ENCODE measurements at places on chromosomes 4 and X.

- DNase-seq = peak; percentile 1
Observed at GRCh38 chrX:150253959-150254620, 109.0 kb upstream of the MAMLD1 start.

DNA sequence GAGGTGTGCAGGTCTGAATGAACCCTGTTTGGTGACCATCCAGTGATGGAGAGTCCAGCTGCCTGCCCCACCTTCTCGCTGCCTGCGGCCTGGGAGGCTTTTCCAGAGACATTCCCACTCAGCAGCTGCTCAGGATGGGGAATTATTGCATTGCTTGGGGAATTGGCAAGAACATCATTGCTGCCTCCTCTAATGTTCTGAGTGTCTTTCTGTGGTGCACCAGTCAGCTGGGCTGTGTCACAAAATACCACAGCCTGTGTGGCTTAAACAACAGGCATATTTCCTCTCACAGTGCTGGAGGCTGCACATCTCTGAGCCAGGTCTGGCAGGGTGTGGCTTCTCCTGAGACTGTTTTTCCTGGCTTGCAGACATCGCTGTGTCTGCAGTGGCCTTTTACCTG, 86.8 kb upstream of the AFAP1 start:
- no peak for DNase-seq

DNA sequence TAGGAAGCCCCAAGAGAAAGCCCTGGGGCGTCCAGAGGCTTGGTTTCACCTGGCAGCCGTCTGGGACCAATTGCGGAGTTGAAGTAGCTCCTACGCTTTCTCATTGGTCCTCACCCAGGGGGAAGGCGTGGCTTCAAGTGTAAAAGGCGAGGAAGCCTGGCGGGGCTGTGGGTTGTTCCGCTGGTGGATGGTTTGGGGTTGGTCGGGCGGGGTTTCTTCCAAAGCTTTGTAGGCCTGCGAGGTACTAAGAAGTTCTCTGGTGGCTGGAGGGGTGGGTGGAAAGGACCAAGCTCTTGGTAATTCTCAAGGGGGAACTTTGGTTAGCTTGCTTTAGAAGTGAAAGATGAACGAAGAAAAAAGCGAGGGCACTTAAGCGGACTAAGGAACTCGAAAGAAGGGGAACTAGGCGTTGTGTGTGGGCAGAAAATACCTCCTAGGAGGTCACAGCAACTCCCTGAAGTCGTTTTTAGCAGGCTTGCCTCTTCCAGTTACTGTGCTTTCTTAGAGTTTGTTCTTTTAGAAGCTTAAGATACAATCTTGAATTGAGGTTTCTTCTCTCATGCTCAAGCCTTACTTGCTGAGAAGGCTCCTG, 36.6 kb downstream of the CCNG2 start:
- peak; percentile 39 for DNase-seq

GRCh38 chr4:97525236-97525635, 618.0 kb downstream of the STPG2 start:
- DNase-seq = no peak

- no peak for DNase-seq
Observed at GRCh38 chrX:39985071-39985470, 112.7 kb downstream of the BCOR start.

DNA sequence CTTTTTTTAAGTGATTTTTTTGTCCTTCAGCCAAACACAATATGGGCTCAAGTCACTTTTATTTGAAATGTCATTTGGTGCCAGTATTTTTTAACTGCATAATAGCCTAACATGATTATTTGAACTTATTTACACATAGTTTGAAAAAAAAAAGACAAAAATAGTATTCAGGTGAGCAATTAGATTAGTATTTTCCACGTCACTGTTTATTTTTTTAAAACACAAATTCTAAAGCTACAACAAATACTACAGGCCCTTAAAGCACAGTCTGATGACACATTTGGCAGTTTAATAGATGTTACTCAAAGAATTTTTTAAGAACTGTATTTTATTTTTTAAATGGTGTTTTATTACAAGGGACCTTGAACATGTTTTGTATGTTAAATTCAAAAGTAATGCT, 62.1 kb downstream of the EDNRA start:
- DNase-seq = no peak

DNA sequence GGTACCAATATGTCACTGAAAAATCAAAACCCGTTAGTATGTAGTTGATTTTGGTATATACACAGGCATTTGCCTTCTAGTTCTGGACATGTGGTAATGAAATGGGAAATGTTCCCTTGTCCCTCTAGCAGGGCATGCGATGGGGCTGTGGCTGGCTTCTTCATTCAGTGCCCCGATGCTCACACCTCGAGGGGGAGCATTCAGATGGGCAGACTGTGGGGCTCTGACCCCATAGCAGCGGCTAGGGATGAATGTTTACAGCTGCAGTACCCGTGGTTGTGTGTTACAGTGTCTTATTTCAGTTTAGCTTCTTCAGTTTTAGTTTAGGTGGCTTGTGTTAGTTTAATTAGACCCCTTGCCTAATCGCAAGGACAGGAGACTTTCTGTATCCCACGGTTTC, 1741.0 kb upstream of the PCDH10 start:
- DNase-seq = no peak

GRCh38 chr4:911871-912490, 20.1 kb downstream of the GAK start:
- DNase-seq = no peak

- no peak for DNase-seq
Observed at GRCh38 chr4:53233114-53233795, 132.6 kb downstream of the SCFD2 start.
